ENCODE measurements at places on chromosomes 11 and 22. TPM values are rescaled to one million over a fixed set of nuclear protein-coding genes. Genes with fewer than 3 reads are reported as not detected.

The CBLIF gene
- 0.52 TPM for polyA plus RNA-seq

The KRTAP5-10 gene
- polyA plus RNA-seq, result 0.19 TPM

The CRY2 gene
- 23.1 TPM for polyA plus RNA-seq

GRCh38 chr11:134696455-134696854 lies 284.4 kb upstream of the B3GAT1 start:
- no peak for DNase-seq

The DENND5A gene
- polyA plus RNA-seq, result 28.5 TPM

DNA sequence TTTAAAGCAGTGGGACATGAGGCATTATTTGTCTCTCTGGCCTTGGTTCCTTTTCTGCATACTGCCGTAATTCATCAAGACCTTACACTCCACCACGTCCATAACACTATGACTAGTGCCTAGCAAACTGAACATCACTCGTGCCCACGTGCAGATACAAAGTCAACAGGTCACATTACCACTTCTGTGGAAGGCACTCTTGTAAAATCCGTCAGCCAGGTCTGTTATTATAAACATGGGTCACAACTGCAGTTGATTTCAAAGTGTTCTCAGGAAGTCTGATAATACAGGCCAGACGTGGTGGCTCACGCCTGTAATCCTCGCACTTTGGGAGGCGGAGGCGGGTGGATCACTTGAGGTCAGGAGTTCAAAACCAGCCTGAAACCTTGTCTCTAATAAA lies 14.1 kb downstream of the VSIG10L2 start:
- no peak for DNase-seq

DNA sequence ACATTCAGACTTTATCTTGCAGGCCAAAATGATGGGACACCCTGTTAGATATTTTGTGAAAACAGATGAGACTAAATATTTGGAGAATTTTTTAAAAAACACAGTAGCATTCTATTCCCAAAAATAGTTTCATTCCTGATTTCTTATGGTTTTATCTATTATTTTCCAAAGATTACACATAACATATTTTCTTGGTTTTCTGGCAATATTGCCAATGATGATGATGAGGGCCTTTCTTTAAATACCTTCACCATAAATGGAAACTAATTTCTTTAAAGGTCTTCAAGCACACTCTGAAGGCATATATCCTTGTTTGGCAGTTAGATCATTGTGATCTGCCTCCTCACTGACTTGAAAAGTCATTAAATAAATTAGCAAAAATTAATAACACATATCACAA lies 522.3 kb upstream of the LUZP2 start:
- DNase-seq, result no peak

- no peak for DNase-seq
These were observed at the start of gene APOBEC3H for GRCh38 chr22:39097098-39098020. Gene APOBEC3H (plus strand): TSS chr22:39097244. CDS start chr22:39100279, 3,035 bp downstream.

The GGT1 gene
- polyA plus RNA-seq, result 147 TPM

The CDC42BPG gene
- 5.5 TPM for polyA plus RNA-seq

DNA sequence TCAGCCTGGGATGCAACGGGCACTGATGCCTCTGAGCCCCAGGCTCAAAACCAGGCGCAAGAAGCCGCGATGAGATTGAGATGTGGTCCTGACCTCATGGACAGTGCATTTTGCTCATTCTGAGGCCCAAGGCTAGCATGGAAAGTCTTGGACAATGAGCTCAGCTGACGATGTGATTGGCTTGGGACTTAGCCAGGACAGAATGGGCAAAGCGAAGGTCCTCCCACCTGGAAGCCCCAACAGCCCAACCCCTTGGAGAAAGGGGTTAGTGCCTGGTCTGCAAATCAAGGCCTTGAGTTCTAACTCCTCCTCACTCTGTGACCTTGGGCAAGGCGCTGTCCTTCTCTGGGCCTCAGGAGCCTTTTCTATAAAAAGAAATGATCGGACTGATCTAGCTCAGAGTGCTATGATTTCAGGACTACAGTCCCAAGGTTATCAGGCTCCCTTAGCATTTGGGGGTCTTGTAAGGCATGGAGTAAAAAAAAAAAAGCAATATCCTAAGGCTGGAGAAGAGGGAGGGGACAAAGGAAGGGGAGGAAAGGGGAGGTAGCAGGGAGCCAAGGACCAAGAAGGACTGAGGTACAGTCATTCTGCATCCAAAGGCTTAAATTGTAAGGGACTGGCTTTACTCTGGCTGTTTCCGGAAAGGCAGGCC lies 2.7 kb downstream of the SLC43A3 start:
- no peak for DNase-seq

- DNase-seq, result peak; percentile 77
These were observed 60.4 kb upstream of the HSPA8 start for GRCh38 chr11:123122341-123122740.

The GLYATL2 gene
- polyA plus RNA-seq, result 0.25 TPM

DNA sequence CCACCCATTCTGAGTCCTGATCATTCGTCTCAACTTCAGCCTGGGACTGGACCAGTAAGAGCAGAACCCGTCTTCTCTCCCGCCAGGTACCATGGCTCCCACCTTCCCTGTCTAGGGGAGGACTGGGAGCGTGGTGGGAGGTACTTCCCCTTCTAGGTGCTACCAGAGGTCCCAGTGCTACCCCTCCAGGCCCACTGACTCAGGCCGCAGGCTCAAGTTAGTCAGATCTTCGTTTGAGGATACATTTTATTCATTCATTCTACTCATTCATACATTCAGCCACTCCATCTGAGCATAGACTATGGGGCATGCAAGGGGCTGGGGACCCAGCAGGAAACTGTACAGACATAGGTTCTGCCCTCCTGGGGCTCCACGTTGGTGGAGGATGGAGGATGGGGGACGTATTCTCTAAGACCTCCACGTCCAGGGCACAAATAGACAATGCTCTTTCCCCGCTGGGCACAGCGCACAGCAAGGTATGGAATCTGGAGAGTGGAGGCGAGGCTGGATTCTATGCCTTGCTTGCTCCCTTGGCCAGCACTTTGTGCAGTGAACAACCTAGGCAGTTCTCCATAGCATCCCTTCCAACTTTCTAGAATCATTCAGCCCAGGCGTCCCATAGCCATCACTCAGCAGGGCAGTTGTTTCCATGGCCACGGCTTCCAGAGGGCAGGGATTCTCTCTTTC lies 1.0 kb upstream of the RAB3IL1 start:
- no peak for DNase-seq

GRCh38 chr22:50706481-50707125 lies 31.4 kb upstream of the ACR start:
- no peak for DNase-seq

DNA sequence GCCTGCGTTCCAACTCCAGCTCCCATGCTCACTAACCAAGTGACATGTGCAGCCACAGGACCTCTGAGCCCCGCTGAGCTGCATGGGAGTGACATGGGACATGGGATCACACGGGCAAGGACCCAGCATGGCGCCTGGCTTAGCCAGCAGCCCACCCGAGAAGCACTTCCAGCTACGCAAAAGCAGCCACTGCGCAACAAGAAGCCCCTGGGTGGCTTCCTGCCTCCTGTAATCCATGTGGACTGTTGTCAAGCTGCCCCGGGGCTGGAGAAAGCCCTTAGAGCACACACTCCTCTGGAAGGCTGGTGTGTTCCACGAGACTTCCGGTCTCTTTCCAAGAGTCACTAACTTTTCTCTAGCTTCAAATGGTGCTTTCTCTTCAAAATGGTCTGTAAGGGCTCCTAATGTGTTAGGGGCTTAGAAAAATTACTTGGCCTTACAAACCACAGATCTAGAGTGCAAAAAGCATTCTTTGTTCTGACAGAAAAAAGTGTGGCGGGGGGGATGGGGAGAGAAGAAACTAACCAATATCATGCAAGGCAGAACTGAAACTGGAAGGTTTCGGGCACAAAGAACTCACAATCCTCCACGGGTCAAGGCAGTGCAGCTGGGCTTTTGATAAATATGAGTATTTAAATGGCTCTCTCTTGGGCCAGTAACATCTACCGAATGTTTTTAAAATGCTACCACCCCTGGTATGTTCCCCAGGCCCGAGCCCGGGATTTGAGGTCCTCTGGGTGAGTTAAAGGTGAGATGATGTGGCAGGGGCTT lies 5.5 kb downstream of the C11orf24 start:
- no peak for DNase-seq

The FRMD8 gene
- 23.5 TPM for polyA plus RNA-seq

DNA sequence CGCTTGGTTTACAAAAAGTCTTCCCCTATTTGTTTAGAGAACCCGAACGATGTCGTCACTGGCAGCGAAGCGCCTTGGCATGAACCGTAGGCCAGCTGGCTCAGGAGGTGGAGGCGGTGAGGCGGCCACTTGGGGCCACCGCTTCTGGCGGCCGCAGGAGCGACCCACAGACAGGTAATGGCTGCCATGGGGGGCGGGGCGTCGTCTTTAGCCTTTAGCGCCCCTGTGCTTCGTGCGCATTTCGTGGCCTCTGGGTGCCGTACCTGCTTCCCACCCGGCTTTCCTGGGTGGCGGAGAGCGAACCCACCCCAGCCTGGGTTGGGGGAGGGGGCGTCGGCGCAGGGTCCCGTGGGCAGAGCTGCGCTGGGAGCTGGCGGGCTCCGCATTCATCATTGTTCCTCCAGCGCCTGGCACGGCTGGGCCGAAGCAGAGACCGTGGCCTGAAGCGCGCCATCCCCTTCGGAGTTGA lies 469 bp upstream of the OSBP2 start:
- DNase-seq, result peak; percentile 79

The NCF4 gene
- polyA plus RNA-seq, result 9.2 TPM

The SPDYC gene
- not detected for polyA plus RNA-seq

The SELENOM gene
- 52.7 TPM for polyA plus RNA-seq

- DNase-seq, result no peak
These were observed 11.5 kb upstream of the OR10A5 start for GRCh38 chr11:6834021-6834420.

GRCh38 chr11:129279326-129280026 lies 87.4 kb upstream of the ARHGAP32 start:
- DNase-seq, result peak; percentile 71

DNA sequence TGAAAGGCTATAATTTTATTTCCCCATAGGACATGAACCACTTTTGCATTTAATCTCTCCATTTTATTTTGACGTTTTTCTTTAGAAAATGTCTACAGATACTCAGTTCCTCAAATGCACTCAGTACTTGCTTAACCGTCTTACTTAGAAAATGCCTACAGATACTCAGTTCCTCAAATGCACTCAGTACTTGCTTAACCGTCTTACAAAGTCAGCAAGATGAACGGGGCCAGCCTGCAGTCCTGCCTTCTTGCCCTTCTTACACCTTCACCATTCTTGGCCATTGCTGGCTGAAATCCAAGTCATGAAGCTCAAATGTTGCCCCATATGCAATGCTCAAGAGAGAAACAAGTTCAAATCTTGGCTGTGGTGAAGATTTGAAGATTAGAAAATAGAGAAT lies 34.1 kb downstream of the CSNK2A3 start:
- DNase-seq, result no peak

DNA sequence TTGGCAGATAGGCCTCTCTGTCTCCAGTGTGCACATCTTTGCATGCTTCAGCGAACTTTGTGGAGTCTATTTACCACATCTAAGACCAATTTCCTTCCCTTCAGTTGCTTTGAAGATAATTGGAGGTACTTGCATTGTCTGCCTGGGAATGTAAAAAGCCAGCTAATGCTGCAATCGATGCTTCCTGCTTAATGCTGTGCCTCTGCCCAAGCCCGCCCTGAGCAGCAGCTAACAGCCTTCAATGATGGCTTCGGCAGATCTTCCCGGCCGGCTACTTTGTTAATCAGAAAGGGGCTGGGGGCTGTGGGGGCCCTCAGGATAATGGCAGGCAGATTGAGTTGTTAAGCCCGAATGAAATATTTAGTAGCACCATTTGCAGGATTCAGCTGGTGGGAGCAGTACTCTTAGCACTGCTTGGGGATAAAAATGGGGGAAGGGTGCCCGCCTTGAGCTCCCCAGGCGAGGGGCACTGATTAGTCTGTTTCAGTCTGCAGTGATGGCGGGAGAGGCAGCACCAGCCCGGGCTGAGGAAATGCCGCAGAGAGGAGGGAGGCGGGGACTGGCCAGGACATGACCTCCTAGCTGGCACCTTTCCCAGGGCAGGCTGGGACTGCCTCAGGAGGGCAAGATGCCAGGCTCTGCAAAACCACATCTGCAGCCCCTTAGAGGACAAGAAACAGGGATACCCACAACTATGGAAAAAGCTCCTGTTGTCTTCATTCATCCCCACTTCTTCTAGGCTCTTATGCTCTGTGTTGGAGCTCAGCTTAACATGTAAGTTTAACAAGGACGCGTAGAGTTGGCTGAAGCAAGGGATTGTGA lies 460.0 kb downstream of the BUD13 start:
- DNase-seq, result peak; percentile 34

DNA sequence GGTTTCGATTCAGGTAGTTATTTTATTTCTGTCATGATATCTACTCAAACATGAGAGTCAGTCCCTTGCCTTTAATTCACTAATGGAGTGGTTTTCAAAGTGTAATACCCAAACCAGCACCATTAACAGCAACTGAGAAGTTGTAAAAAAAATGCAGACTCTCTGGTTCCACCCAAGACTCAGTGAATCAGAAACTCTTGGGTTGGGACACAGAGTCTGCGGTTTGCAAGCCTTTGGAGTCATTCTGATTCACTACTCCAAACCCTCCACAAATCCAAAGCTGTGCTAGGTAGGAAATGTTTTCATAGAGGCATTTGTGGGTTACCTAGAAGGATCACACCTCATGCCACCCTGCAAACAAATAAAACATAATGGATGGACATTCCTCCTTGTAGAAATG lies 340.1 kb downstream of the NTM start:
- no peak for DNase-seq

Data from large intestine (tissue), 12 donors.